NCI-H748 treated with DMSO at 0.1 percent for 48 hours (cell line): ENCODE measurements at places on chromosomes 3 and 15.

DNA sequence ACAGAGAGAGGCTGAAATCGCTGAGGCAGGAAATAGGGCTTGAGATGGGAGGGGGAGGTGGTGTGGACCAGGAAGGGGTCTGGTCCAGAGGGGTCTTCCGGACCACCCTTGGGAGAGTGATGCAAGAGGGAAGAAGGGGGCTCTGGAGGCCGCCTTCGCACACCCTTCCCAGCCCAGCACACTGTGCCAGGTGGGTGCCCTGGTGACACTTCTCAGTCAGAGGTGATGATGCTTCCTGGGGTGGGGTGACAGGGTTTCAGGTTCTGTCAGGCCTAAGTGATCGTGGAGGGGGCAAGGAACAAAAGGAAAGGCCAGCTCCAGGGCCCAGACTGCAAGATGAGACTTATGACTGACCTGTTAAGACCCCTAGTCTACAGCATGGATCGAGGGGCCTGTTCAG, 12.7 kb downstream of the SEMA3G start:
- DNase-seq = no peak

DNA sequence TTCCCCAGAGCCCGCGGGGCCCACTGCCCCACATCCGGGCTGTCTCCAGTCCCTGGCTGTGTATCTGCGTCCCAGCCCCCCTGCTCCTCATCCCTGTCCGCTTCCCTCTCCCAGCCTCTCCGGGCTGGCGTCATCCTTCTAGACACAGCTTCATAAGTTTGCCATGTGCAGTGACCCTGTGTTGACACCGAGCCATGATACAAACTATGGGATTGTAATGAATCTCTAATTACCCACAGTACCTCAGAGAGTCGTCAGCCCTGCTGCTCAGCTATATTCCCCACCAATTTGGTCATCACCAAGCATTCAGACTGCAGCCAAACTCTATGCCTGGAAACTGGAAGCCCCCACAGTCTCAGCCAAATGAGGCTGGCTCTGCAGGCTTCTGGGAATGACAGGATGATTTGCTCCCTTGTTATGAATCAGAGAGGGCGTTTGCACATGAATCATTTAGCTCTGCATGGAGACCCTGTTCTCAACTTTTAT, 466.1 kb upstream of the ATP11B start:
- no peak for DNase-seq

GRCh38 chr15:47786371-47786770, 69.1 kb downstream of the SEMA6D start:
- DNase-seq = no peak

DNA sequence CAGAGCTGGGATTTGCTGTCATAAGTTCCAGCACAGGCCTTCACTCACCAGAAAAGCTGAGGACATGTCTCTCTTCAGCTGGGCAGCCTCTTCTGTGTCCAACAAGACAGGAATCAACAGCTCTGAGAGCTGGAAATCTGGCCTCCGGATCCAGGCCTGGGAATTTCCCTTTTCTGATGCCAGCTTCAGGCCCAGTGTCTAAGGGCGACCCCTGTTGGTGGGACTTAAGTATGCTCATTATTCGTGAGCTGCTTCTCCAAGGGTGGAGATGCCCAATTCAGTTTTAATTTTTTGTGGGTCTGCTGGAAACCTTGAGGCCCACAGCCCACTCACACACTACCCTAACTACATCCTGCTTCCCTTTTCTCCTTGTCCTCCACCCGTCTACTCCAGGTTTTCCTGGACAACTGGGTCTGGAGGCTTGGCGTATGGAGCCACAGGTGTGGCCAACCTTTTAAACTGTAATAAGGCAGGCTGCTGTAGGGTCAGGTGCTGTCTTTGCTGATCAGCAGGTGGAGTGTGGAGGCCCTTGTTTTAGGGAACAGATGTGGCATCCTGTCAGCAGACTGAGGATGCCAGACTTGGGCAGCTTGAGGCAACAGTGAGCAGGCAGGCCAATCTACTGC, 2.6 kb upstream of the CEMIP start:
- peak; percentile 47 for DNase-seq

DNA sequence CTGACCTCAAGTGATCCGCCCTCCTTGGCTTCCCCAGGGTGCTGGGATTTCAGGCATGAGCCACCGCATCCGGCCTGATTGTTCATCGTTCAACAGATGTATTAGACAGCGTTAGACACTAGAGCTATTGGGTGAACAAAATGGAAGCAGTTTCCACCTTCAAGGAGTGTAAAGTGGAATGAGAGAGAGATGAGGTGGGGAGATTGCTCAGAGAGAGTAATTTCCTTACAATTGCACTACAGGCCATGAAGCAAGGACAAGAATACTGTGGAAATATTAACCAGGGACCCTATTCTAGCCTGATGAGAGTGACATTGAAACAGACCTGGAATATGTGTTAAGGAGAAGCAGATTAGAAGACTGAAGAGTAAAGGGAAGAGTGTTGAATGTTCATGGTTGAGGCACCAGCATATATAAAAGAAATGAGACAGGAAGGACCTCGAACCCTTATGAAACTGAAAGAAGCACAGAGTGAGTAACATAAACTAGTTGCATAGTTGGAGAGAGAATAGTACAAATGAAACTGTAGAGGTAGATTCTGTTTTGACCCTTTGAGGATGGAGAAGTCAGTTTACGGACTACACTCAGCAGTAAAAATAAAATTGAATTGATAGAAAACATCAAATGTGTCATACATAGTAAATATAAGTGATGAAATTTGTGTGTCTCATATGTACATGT, 7.2 kb downstream of the RTF1 start:
- DNase-seq = no peak
